ENCODE measurements at places on chromosomes 4 and X.

GRCh38 chr4:61320154-61320553 is 120.0 kb downstream of the ADGRL3 start:
- no peak for DNase-seq

DNA sequence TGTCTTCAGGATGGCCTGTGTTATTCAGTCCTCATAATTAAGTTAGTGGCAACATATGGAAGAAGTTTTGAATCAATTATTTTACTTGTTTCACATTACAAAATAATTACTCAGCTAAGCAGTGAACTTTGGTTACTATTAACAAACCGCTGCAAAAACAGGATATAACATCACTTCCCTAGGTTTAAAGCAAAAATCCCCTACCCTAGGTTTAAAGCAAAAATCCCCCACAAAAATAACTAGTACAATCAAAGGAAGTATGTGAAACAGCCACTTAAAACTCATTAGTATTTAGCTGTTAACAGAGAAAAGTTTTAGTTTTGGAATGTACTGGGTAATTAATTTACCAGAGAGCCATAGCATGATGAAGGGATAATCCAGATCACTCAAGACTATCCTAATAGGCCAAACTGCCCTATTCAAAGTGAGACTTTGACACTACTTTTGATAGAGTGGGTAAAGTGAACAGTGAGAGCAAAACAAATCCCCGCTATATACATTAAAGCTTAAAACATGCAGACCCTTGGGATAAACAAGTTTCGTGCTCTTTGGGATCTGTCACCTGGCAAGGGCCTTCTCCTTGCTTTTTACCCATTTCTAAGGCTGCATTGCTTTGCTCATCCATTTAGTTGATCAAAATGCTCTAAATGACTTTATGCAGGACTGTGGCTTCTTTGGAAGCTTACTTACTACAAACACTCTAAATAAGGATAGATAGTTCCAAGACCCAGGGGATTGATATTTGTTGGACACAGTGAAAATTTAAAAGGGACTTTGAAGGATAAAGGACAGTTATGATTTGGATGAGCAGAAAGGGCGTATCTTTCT is 36.4 kb upstream of the GPR174 start:
- no peak for DNase-seq

- no peak for DNase-seq
Observed at GRCh38 chrX:139898334-139898733, 34.5 kb downstream of the ATP11C start.

GRCh38 chr4:98510340-98510739 is 148.1 kb downstream of the TSPAN5 start:
- no peak for DNase-seq

GRCh38 chrX:130560544-130560943 is 158.8 kb downstream of the RBMX2 start:
- DNase-seq, result no peak

DNA sequence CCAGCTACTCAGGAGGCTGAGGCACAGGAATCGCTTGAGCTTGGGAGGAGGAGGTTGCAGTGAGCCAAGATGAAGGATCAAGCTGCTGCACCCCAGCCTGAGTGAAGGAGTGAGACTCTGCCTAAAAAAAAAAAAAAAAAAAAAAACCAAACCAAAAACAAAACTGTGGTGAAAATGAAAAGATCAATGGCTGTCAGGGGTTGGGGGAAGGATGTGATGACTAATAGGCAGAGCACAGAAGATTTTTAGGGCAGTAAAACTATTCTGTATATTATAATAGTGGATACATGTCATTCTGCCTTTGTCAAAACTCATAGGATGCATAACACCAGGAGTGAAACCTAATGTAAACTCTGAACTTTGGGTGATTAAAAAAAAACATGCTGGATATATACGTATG is 69.9 kb upstream of the ELOVL6 start:
- DNase-seq, result no peak

GRCh38 chr4:98046665-98047064 is 96.6 kb downstream of the STPG2 start:
- DNase-seq, result no peak

- DNase-seq, result no peak
Observed at GRCh38 chr4:107937040-107937439, 5.7 kb downstream of the CYP2U1 start.

- no peak for DNase-seq
Observed at GRCh38 chr4:2712261-2712842, 43.8 kb downstream of the TNIP2 start.

GRCh38 chrX:142804085-142804484 is 221.6 kb upstream of the SPANXN4 start:
- DNase-seq, result no peak

- no peak for DNase-seq
Observed at GRCh38 chr4:117596917-117597480, 437.3 kb upstream of the NDST3 start.

- DNase-seq, result no peak
Observed at GRCh38 chr4:181166742-181167399, 1076.3 kb upstream of the TENM3 start.

DNA sequence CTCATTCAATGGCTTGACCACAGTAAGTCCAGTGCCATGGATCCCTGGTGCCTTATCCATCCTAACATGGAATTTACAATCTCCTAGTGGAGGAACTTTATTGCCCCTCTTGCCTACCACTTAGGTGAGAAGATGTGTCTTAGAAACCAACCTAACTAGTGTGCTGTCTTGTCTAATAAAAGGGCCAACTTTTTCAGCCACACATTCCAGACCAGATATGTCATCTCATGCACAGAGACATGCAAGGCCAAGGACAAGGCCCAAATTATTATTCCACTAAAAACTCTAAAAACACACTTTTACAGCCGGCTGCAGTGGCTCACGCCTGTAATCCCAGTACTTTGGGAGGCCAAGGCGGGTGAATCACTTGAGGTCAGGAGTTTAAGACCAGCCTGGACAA is 10.6 kb upstream of the PRDX4 start:
- no peak for DNase-seq

DNA sequence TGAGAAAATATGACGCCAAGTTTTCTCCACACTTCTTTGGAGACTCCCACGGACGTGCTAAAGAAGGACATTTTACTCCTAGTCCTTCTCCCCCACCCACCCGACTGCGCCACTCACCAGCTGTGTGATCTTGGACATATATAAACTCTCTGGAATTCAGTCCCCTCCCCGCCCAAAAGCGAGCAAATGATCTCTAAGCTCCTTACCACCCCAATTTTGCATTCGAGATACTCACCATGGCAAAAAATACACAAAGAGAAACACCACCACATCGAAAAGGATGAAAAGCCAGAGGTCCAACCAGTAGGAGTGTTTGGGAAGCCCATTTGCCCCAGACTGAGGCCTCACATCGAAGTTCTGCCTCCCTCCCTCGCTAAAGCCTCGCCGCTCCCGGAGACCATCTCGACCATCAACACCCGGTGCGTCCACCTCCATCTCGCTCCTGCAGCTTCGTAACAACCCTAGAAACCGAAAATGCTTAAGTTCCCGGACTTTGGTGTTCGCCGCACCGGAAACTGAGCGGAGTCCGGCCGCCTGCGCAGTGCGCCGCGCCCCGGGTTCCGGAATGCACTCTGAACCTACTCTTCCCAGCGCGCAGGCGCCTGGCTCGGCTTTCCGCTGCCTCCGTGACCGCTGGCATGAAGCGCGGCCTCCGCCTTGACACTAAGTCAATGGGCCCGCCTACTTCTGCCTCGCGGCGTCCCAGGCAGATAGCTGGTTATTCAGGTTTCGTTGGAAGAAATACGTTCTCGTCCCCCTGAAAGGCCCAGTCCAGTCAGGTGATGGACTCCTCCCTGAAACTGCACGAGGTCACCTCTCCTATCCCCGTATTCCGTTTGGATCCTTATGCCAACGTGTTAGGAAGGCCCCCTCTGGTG is 21.6 kb downstream of the FABP2 start:
- DNase-seq, result no peak

DNA sequence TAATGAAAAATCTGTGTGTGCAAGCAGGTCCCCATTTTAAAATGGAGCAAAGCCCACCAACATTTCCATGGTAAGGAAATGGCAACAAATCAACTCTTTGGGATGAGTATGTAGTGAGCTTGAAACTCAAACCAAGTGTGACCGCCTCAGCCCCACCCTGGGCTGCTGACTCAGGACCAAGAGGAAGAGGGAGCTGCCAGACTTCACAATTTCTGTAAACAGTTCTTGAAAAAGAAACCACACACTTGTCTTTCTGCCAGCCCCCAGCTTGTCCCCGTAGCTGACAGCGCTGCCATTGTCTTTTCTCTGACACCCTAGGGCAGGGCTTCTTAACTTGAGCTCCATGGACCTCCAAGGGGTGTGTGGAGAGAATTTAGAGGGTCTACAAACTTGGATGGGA is 10.3 kb downstream of the RTL5 start:
- no peak for DNase-seq

DNA sequence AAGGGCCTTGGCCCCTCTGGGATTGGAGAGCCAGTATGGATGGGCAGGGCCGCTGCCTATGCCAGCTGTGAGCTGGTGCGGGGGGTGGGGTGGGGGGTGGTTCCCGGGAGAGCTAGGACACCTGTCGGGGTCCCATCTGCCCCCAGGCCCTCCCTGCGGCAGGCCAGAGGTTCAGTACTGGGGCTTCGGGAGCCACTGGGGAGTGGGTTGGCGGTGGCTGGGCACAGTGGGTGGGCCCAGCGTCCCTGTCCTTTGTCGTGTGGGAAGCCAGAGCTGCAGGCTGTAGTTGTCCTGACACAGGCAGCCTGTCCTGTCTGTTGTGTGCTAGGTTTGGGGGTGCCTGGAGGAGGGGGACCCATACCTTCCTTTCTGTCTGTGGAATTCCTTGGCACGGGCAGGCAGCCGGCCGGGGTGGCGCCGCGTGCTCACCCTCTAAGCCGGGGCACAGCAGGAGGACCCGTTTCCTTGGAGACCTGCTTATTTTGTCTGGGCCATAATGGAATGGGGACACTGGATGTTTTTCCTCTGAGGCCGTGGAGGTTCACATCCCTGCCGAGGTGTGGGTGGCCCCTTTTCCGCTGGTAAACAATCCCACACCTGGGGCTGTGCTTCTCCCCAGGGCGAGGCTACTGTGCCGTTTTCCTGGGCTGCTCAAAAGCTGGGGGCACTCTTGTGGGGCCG is 14.8 kb downstream of the DOK7 start:
- no peak for DNase-seq

DNA sequence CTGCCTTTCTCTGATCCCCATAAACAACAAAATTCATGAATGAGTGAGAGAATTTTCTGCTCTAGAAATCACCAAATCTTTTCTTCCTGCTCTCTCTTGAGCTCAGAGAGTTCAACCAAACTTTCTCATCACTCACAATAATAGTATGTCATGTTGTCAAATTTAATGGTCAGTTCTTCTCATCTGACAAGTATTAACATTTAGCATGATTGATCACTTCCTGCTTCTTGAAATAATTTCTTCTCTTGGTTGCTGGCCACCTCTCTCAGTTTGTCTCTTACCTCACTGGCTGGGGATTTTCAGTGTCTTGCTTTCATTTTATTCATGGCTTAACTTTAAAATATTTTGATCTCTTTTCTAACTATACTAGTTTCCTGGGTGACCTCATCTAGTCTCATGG is 25.5 kb upstream of the FGF5 start:
- no peak for DNase-seq

- no peak for DNase-seq
Observed at GRCh38 chr4:1759170-1759817, 33.8 kb upstream of the FGFR3 start.

DNA sequence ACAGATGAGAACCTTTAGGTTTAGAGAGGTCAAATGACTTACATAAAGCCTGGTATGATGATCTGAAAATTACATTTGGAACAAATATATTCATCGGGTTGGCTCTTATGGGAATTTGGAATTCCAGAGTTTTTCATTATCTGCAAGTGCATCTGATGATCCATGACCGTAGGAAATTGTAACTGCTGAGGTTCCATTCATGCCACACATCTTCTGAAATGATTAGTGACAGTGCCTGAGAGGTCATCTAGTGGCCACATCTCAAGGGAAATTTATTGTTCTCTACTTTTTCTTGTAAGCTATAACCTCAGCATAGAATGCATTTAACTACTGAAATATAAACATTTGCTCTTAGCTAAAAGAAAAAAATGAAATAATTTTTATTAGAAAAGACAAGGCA is 105.8 kb upstream of the NWD2 start:
- DNase-seq, result no peak

DNA sequence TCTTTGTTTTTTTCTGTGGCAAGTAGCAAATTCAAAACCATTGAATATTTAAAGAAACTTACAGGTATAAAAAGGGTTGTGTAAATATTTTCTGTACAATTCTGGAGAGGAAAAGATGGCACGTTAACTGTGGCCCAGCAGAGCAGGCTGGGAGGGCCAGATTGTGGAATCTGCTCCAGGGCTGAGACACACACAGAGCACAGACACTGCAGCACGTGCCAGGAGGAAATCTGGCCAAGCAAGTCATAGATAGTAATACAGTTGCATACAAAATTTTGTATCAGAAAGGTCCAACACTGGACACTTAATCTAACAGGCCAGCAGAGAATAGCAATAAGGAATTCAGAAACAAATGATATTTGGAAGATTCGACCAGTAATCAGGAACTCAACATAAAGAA is 763.7 kb downstream of the PDHA2 start:
- no peak for DNase-seq

GRCh38 chrX:40448793-40449192 is 132.0 kb upstream of the ATP6AP2 start:
- DNase-seq, result no peak

- DNase-seq, result no peak
Observed at GRCh38 chr4:134628066-134628465, 426.5 kb upstream of the PABPC4L start.

Data from activated CD4-positive, CD25-positive, alpha-beta regulatory T cell (primary cell).